ENCODE measurements at places on chromosomes 2 and 18.

GRCh38 chr2:239459056-239459455 is 58.2 kb upstream of the HDAC4 start:
- no peak for DNase-seq

- peak; percentile 41 for DNase-seq
Observed at GRCh38 chr2:8154936-8155335, 526.9 kb upstream of the ID2 start.

DNA sequence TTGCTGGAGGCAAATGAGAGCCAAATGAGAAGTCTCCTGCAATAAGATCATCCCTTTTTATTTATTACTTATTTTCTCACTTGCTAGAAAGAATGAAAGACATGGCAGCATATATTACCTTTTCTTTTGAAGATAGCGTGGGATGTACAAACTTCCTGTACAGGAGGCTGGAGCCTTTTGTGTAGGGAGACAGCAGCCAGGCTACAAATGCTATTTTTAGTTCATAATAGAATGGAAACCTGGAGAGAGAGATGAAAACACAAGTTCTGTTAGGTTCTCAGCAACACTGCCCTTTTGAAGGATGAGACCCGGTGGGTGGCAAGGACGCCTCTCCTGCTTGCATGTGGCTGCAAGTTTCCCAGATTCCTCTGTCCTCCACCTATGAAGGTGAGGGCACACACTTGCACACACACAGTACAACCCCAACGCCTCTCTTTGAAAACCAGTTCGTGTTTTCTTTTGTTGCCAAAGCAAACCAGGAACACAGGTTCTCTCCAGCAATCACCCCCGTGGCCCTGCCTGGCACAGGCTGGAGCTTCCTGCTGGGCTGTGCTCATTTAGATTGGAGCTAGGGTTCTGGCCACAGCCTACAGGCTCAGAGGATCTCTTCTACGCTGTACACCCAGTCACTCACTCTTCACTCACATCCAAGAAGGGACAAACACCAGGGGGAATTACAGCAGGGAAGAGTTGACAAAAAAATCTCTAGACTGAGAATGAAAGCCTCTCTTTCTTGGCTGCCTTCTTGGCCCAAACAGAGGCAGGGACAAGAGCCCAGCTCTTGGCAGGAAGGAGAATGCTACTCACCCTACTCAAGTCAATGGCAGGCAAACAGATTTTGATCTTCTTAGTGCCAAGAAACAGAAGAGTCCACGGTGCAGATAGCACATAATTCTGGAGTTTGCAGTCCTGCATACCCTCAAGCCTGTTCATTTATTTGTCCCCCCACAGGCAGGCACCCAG is 55.6 kb downstream of the MRPL35 start:
- DNase-seq, result no peak

DNA sequence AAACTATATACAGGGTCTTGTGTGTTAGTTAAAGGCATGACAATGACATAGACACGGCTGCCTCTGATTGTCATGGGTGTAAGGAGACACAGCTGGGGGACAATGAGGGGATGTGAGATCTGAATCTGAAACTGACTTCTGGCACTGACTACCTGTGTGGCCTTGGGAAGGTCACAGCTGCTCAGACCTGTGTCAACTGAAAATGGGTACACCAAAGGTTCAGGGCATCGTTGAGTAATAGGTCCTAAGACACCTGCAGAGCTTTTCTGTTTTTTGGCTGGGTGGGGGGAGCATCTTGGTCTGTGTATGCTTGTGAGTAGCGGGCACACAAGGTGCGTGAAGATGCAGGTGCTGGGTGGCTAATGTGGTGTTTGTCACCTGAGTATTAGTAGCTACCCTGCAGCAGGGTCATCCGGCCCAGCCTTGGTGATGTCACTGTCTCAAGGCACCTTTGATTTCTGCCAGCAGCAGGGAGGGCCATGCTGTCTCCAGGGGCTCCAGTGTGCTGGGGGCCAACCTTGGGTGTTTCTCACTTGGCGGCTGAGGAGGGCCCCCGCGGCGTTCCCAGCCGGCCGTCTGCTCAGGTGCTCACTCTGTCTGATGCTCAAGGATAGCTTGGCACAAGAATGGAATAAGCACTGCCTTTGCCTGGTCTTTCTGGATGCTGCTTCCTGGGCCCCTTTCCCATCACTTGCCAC is 53.1 kb upstream of the HS6ST1 start:
- DNase-seq, result no peak

DNA sequence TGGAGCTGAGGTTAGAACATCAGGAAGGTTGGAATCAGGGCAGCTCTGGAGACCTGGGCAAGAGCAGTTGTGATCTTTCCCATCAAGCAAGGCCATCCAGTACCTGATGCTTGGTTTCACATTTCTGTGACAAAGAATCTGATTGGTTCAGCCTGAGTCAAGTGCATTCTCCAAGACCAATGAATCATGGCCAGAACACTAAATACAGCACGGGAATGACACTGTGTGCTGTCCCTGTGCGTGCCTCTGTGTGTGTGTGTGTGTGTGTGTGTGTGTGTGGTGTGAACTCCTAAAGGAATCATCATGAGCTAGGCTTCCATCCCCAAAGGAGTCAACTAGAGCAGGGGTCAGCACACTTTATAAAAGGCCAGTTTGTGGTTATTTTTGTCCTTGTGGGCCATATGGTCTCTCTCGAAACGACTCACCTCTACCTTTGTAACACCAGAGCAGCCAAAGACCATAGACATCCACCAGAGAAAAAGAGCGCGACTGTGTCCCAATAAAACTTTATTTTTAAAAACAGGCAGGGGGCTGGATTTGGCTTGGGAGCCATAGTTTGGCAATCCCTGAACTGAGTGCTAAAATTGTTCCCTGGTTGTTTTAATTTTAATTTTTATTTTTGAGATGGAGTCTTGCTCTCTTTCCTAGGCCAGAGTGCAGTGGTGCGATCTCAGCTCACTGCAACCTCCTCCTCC is 99.7 kb downstream of the INHBB start:
- no peak for DNase-seq

- no peak for DNase-seq
Observed at GRCh38 chr2:217884985-217885384, 117.8 kb downstream of the TNS1 start.

DNA sequence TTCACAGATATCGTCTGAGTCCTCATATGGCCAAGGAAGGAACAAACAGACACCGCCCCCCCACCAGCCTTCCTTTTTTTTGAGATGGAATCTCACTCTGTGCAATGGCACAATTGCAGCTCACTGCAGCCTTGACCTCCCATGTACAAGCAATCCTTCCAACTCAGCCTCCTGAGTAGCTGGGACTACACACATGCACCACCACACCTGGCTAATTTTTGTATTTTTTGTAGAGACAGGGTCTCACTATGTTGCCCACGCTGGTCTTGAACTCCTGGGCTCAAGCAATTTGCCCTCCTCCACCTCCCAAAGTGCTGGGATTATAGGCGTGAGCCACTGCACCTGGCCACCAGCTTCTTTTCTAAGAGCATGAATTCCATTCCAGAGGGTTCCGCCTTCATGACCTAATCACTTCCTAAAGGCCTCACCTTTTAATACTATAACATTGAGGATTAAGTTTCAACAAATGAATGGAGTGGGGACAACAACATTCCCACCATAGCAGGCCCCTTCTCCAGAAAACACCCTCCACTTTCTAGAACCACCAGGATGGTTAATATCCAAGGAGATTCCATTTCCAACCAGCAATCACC is 2.2 kb upstream of the TMBIM1 start:
- DNase-seq, result no peak

GRCh38 chr2:149018981-149019380 is 19.5 kb upstream of the LYPD6B start:
- DNase-seq, result no peak

GRCh38 chr2:184879671-184880070 is 281.3 kb downstream of the ZNF804A start:
- peak; percentile 56 for DNase-seq

- DNase-seq, result peak; percentile 64
Observed at GRCh38 chr2:215982465-215982875, 30.9 kb downstream of the MREG start.

DNA sequence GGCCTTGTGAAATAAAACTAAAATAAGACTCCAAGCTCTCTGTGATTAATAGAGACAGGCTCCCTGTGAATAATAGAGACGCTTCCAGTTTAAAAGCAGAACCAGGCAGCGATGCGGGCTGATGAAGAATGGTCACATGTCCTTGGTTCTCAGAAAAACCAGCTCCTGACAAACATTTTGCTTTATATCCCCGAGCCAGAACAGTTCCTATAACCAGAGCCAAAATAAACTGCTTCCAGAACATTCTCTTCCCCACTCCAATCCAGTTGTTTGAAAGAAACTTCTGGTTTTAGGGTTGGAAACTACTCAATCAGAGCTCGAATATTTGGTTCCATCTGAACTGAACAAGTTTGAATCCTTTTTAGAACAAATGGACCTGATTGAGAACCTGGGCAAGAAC is 213.7 kb downstream of the TSN start:
- no peak for DNase-seq

GRCh38 chr2:179612591-179613298 is 248.7 kb downstream of the ZNF385B start:
- DNase-seq, result no peak

DNA sequence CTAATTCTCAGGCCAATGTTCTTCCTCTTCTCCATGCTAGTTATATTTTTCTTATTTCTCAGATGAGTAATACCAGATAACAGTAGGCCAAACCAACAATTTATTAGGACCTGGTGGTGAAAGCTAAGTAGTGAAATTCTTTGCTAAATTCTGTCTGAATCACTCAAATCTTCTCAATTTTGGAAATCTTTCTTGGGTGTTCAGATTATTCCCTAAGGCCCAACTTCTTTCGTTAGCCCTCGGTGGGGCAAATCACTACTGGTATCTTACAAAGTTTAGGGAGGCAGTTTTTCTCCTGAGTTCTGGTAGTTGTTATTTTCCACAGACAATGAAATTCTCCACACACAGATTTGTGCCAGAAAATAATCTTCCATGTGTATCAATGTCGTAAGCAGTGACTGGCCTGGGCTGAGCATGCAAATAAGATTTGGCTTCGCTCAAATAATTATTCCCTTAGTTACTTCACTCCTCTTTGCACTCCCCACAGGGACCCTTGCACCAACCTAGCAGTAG is 443.5 kb upstream of the SLC14A2 start:
- no peak for DNase-seq

GRCh38 chr2:74334931-74335333 is 8.3 kb downstream of the SLC4A5 start:
- peak; percentile 62 for DNase-seq

- DNase-seq, result no peak
Observed at GRCh38 chr2:124911560-124911959, 886.5 kb downstream of the CNTNAP5 start.

- DNase-seq, result no peak
Observed at GRCh38 chr2:6443061-6443823, 422.5 kb downstream of the CMPK2 start.

- no peak for DNase-seq
Observed at GRCh38 chr2:229855116-229855515, 66.7 kb downstream of the TRIP12 start.

Data from A172 (cell line).